Activated naive CD8-positive, alpha-beta T cell treated with anti-CD3 and anti-CD28 coated beads, Interleukin-2, amount 50 U/mL, for 24 hours (primary cell): ENCODE measurements at places on chromosomes 1 and 21.

DNA sequence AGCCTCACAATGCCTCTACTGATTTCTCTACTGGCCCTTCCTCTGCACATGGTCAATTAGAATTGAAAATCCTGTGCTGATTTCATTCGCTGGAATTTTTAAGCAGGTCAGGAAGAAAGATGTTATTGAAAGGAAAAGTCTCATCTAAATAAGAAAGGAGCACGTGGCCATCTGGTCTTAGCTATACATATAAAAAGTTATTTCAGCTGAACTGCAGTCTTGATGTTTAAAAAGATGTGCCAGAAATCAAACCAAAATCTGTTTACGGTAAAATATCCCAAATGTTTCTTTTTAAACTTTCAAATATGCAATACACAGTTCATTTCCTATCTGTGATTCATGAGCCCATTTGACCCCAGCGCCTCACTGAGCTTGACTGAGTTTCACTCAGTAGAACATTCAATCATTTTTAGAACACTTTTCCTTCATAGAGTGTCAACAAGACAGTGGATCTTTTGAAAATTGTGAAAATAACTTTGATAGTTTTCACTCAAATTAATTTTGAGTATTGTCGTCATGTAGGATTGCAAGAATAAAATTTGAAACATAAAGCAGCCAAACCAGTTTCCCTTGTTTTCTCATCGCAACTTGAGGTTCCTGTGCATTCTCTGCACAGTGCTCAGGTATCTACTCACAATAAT is 293.6 kb downstream of the PTPRC start:
- DNase-seq: no peak

DNA sequence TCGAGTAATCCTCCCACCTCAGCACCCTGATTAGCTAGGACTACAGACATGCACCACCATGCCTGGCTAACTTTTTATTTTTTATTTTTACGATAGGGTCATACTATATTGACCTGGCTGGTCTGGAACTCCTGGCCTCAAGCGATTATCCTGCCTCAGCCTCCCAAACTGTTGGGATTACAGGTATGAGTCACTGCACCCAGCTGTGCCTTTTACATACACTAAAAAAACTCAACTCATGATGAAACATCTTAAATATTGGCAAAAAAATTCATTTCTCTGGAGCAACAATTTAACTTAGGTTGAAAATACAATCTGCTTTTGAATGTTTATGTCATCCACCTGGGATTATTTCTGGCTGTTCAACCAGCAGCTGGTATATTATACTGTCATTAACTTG is 598.3 kb upstream of the ZP4 start:
- DNase-seq: no peak

- no peak for DNase-seq
These were observed 88.4 kb downstream of the SDCCAG8 start for GRCh38 chr1:243343970-243344937.

GRCh38 chr1:3677484-3677883 is 25.2 kb downstream of the TP73 start:
- no peak for DNase-seq

GRCh38 chr1:100213141-100213540 is 35.1 kb upstream of the LRRC39 start:
- no peak for DNase-seq

DNA sequence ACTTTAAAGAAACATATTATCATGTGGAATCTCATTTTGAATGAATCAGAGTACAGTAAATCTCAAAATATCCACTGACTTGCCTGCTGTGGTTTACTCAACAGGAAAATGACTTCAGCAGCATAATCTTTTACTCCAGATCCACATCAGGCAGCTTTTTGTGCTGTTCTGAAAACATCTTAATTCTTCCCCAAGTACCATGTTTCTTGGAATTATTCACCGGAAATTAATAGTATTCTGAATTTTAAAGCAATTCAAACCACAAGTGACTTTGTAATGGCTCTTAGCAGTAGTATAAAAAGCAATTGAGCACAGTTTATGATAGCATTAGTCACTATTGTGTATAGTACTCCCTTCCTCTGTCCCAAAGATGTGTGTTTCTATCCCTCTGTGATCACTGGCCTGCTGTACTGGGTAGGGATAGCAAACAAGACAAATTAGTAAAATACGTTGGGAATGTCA is 64.2 kb upstream of the ERRFI1 start:
- no peak for DNase-seq

- DNase-seq: no peak
These were observed 31.0 kb downstream of the TTC39A start for GRCh38 chr1:51299185-51299885.

- peak; percentile 3 for DNase-seq
These were observed 24.4 kb upstream of the AGBL4 start for GRCh38 chr1:50047916-50048694.

GRCh38 chr1:8848663-8849386 is 29.7 kb downstream of the ENO1 start:
- peak; percentile 88 for DNase-seq

GRCh38 chr1:98565951-98566350 is 95.6 kb upstream of the SNX7 start:
- DNase-seq: no peak

- peak; percentile 59 for DNase-seq
These were observed 248.6 kb downstream of the DNM3 start for GRCh38 chr1:172089768-172090510.

- DNase-seq: no peak
These were observed 195.7 kb downstream of the ROR1 start for GRCh38 chr1:63969441-63969901.

- DNase-seq: no peak
These were observed 44.7 kb downstream of the CDC42BPA start for GRCh38 chr1:227273557-227273956.

DNA sequence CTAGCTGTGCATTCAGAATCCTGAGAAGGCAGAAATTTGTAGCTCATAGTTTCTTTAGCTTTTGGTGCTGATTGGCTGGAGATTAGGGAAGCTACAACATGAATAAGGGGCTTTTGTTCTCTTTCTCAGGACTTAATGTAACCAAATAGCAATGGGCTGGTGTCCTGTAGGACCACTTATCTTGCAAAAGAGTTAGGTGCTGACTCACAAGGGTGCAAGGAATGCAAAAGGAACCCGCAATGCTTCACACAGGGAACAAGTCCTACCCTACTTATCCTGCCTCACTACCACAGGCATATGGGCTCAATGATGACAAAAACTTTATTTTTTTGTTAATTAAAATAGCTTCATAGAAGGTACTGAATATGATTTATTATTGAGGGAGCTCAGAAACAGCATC is 541.5 kb downstream of the AMY1C start:
- no peak for DNase-seq

DNA sequence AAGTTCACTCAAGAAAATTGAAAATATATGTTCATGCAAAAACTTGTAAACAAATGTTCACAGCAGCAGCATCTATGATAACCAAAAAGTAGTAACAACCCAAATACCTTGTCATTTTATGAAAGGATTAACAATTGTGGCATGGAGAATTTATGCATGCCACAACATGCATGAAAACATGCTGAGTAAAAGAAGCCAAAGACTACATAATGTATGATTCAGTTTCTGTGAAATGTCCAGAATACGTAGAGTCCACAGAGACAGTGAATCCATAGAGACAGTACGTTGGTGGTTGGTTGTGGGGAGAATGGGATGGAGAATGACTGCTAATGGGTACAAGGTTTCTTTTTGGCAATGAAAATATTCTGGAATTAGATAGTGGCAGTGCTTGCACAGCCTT is 148.7 kb downstream of the MAST2 start:
- no peak for DNase-seq

DNA sequence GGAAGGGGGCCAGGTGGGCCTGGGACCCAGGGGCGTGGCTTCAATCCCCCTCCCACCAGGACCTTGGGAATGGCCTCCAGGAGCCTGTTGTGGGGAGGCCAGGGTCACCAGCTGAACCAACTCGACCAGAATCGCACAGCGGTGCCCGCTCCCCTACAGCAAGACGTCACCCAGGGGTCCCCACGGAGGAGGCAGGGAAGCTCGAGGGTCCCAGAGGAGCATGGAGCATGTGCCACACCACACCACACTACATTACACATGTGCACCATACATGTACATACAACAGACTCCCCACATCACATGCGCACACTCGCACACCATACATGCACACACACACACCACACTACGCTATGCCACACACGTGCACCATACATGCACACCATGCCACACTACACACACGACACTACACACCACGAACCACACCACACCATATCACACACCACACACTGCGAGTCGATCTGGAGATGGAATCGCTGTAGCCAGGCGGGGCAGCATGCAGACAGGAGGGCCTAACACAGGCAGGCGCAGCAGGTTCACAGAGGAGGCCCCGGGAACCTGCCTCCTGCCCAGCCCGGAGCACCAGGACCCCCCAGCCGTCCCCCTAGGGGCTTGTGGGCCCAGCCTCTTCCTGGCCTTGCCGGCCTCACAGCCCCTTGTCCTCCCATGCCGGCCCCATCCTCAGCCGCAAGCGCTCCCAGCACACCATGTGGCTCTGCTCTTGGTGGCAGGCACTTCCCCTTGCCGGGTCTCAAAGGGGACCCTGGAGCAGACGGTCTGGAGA is 596 bp downstream of the ITGB2 start:
- DNase-seq: no peak

DNA sequence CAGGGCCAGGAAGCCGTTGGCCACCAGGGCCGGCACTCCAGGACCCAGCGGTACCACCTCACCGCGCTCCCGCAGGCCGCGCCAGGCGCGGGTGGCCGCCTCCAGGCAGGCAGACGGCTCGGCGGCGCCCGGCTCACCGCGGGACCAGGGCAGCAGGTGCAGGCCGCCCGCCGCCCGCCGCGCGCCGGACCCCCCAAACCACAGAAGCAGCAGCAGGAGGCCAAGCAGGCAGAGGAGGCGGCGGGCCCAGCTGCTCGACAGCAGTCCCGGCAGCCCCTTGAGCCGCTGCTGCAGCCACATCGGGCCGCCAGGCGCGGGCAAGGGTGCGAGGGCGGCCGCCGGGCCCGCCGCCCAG is 312 bp downstream of the KIAA2013 start:
- no peak for DNase-seq

- no peak for DNase-seq
These were observed 21.1 kb downstream of the CRYAA start for GRCh38 chr21:43189936-43190335.

- peak; percentile 46 for DNase-seq
These were observed 3.1 kb upstream of the BLACAT1 start for GRCh38 chr1:205458777-205459566.

DNA sequence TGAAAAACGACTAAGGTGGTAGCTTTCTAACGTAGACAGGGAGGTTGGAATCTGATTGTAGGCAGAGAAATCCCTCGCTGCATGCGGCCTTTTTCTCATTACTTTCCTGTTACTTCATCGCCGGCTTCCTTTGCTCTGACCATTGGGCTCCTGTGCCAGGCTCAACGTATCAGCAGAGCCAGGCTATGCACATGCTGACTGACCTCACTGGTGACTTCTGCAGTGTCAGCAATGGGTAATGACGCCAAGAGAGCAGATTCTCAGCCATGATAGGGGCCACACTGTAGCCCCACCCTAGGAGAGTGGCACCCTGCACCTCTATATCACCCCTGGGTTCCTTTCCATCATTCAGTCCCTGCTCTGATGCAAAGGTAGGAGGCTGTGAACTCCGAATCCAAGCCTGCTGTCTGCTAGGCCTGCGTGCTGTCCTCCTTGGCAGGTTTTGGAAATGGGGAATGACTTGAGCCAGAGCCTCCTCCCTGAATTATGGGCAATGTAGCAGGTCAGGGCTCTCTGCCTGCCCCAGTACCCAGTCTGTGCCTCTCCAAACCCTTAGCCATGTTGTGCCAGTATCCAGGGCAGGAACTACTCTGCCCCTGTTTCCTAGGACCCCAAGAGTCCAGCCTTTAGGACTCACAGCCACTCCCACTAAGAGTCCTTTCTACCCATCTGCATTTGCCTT is 11.4 kb downstream of the PPFIA4 start:
- DNase-seq: no peak

DNA sequence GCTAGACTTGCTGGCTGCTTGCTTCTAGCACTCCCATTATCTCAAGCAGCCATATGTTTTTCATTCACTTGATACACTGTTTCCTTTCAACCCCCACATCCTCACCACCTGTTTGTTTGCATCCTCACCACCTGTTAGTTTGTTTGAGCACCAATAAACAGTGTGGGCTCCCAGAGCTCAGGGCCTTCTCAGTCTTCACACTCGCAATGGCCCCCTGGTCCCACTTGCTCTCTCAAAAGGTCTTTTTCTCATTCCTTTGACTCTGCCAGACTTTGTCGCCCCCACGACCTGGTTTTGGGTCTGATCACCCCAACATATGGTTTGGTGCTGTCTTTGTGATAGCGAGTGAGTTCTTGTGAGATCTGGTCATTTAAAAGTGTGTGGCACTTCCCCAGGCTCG is 6.2 kb upstream of the PADI4 start:
- DNase-seq: no peak

DNA sequence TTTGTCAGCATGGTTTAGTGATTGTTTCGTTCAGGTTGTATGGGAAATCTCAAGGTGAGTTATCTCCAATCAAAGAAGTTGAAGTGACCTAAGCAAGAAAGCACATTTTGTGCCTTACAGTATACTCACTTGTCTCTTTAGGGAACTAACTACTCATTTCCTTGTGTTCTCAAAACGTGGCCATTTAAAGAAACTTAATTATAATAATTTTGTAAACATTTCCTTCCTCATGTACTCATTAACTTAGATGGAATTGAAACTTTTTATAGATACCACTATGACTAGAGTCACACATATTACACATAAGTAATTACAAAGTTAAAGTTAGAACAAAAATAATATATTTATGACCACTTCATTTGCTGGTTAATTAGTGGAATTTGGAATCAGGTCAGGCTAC is 552.6 kb downstream of the MRPL39 start:
- DNase-seq: no peak

GRCh38 chr1:234863551-234863971 is 253.6 kb upstream of the IRF2BP2 start:
- DNase-seq: no peak

DNA sequence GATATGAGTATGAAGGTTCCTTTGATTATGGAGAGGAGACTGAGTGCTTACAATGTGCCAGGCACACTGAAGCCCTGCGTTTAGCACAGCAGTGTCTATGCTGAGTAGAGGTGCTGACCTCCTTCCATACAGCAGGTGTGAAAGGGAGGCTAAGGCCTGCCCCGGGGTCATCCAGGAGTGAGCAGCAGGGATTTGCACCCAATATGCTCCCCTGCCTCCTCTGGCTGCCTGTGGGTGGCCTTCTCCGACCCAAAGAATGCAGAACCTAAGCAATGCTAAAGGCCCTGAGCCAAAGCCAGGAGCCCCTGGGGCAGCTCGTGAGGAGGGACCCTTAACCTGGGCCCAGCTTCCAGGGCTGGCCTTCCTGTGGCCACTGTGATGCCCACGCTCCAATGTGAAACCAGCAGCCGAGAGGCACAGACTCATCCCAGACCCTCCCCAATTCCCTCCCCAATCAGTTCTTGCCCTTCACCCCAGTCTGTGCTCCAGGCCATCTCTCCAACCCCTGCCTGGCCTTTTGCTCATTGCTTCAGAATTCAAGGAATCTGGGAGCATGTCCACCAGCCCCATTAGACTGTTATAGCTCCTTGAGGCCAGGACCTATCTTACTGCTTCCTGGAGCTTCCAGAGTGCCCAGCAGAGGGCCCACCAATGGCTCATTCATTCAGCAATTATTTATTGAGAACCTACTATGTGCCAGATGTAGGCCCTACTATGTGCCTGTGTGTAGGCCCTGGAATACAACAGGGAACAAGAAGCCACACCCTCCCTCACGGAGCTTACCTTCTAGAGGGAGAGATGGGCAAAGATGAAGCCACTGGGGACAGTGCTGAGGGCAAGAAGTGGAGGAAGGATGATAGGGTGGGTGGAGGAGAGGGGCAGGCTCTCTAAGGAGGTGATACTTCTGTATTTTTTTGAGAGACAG is 53.3 kb downstream of the TAS1R2 start:
- DNase-seq: no peak

- DNase-seq: no peak
These were observed 23.7 kb downstream of the EIF2B3 start for GRCh38 chr1:44962729-44963128.
